Activated T-helper 1 cell treated with Interleukin-2 at 50 U/mL for 16 hours (primary cell): ENCODE measurements at places on chromosomes 2 and 18.

GRCh38 chr18:48866028-48866733 lies 84.6 kb downstream of the SMAD7 start:
- DNase-seq: no peak

DNA sequence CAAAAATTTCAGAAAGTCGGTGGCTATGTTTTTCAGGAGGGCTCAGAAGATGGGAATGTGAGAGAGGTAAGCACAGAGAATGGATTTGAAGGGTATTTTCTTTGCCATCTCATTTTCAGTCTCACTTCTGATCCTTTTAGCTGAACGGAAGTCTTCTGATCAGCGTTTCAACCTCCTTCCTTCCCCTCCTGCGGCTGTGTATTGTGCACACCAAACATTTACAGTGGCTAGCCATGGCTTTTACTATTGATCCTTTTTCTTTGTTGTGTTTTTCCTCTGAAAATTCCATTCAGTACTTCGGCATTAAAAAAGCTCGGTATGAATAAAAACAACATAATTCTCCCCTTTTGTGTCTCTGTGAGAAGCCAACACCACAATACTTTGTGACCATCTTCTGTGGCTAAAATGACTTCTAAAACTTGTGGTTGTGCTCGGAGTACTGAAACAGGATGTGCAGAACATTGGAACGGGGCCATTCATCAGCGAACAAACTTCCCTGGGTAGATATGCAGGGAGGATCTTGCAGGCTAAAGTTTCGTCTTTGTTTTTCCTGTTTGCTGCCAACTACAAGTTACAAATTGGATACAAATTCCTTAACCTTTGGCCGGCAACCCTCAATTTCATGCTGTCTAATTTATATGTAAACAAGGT lies 260.8 kb upstream of the FAM98A start:
- DNase-seq: no peak

- no peak for DNase-seq
Measured at GRCh38 chr2:207830778-207831438, 61.2 kb upstream of the FZD5 start.

GRCh38 chr2:107266555-107266954 lies 380.6 kb upstream of the ST6GAL2 start:
- no peak for DNase-seq

GRCh38 chr2:218075975-218076811 lies 7.1 kb downstream of the RUFY4 start:
- DNase-seq: no peak

DNA sequence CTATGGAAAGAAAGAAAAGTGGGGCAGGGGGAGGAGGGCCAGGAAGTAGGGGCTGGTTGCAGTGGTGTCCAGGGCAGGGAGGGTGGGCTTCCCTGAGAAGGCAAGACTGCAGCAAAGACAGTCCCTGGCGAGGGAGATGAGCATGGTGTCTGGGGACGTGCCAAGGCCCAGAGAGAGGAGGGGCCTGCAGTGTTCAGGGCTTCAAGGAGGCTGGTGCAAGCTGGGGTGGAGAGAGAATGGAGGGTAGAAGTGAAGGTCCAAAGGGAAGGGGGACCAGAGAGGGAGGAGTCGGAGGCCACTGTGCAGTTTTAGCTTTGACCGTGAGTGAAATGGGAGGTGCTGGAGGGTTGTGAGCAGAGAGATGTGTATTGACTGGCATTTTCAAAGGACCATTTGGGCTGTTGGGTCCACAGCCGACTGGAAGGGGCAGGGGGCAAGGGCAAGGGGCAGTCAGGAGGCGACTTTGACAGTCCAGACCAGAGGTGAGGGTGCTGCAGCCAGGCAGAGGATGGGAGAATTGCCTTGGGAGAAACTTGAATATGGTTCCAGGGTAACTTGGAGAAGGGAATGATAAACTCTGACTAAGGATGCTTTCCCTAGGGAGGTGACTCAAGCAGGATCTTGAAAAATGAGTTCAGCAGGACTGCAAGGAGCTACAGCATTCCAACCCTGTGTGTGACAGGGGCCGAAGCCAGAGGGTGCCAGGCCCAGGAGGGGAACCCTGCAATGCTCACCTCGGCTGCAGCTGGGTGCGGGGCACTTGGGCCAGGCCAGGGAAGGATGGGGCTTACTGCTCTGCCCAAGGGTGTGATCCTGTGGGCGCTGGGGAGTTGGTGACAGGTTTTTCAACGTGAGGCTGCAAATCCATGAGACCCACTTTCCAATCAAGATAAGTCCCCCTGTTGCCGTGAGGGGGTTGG lies 177.1 kb upstream of the HAAO start:
- DNase-seq: no peak

DNA sequence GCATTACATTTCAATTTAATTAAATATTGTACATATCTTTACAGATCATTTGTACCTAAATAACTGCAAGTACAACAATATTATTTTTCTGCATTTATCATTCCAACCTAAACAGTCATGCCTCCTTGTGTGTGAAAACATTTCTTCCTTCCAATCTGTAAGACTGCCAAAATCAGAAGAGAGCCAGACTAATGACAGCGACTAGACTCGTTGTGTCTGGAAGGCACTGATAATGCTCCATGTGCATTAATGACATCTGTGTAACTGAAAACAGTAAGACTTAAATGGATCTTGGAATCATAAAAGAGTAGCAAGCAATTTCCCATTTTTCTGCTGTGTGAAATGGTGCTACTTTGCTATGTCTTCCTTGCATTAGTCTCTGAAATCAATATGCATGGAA lies 278.0 kb upstream of the DSEL start:
- DNase-seq: no peak
